Stimulated activated CD8-positive, alpha-beta memory T cell treated with anti-CD3 and anti-CD28 coated beads, Interleukin-4, amount 100 ng/mL, for 24 hours (primary cell): ENCODE measurements at places on chromosomes 6 and 20.

DNA sequence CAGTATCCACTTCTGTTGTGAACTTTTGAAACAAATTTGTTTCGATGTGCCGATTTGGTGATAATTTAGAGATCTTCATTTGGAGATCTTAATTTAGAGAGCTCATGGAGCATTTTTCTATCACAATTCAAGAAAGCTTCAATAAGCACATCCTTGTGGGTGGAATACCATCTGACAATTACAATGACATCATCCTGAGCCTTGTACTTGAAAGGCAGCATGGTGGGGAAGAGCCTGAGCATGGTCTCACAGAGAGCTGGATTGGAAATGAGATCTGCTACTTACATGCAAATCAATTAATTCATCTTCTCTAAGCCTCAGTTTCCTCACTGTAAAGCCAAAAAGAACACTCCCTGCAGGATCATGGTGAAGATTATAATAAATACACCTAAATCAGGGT lies 75.9 kb downstream of the FRK start:
- DNase-seq, result no peak

DNA sequence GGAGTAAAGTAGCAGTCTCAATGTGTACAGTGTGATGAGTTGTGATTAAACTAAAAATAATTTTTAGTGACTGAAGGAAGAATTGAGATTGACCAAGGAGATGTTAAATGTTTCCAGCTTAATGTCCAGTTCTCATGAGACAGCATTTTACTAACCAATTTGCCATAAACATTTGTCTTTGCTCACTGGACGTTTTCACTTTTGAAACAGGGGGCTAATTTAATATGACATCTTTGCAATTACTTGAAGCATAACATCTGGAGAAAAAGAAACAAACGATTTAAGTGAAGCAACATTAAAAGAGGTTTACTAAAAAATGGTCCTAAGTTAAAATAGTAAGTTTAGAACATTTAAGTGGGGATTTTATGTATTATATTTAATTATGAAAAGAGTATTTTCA lies 443.8 kb downstream of the BCKDHB start:
- no peak for DNase-seq

DNA sequence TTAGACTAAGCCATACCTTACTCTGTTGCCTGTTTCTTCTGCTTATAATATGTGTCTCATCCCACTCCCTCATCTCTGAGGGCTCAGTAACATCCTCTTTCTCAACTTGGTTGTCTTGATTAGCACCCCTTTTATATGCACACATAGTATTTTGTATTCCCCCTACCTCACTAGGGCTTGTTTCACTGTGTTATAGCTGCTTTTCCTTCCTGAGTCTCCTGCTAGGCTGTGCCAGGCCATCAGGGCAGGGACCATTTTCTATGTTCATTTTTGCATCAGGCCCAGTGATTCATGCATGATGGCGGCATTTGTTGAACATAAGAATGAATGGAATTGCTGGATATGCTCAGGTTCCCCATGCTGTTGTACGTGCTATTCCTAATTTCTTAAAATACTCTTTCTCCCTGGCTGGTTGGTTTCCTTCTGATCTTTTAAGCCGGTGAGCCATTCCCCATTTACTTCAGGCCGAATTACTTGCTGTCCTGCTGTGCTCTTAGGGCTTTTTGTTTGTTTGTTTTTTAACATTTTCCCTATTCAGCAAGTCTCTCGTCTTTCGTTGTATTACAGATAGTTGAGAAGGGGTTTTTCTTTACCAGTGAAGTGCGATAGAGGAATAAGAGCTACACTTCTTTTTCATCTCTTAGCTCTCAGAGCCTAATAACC lies 183.2 kb downstream of the CARMIL1 start:
- no peak for DNase-seq

DNA sequence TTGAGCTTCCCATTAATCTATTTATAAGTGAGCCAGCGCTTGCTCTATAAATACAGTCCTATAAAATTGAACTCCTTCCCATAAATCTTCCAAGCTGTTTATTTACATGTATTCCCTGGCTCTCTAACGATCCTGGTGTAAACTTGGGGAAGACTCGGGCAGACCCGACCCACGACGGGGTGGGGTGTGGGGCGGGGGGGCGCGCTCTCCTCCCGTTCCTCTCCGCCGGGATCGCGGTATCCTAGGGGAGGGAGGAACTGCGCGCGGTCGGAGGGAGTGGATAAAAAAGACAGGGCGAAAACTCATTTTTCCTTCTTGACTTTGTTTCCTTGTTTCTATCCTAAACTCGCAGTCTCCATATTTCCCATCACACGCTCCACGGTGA lies 31.1 kb downstream of the TFAP2B start:
- no peak for DNase-seq

GRCh38 chr20:17343091-17343490 lies 116.3 kb downstream of the PCSK2 start:
- DNase-seq, result no peak

- DNase-seq, result no peak
Observed at GRCh38 chr20:17662333-17663039, 19.6 kb downstream of the RRBP1 start.

DNA sequence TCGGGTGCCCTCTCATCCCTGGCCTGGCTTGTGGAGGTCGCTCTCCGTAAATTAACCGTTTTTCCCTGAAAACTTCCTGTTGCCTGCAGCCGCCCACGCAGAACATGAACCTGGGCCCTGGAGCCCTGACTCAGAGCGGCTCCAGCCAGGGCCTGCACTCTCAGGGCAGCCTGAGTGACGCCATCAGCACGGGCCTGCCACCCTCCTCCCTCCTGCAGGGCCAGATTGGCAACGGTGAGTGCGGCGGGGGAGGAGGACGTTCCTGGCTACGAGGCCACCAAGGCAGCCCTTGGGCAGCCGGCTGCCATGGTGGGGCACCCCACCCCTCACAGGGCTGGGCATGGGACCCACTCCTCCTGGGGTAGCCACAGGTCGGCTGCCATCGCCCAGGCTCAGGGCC lies 17.8 kb downstream of the SS18L1 start:
- no peak for DNase-seq

DNA sequence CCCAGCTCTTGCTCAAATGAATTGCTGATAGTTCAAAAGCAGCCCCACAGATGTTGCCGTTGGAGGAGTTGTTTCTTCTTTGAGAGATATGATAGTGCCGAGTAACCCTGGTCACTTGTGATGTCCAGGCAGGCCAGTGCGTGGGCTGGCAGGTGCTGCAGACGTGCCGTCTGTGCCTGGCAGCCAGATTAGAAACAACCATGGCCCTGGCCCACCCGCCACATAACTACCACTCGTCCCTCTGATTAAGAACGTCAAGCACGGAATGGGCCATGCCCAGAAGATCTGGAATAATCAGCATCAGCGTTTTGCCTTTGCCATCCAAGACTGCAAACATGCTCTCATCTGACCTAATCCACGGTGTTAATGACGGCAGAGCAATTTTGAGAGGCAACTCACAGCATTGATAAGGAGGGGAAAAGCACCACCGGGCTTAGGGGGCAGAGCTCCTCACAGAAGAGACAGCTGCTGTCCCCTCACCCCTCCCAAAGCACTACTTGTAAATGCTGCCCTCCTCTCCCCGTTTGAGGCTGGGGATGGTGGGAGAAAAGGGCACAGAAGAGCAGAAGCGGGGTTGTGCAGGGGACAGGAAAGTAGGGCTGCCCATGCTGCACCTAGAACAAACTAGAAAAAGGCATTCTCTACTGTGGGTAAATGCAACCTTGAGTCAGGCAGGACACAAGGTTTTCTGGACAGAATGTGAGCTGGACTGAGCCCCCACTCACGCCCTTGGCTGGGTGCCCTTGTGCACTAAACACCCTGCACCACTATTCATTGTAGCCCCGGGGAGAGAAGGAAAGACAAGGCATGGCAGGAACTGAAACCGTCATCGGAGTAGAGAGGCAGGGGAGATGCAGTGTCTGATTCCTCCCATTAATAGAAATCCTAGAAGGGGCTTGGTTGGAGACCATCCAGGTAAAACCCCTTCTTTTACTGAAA lies 5.3 kb upstream of the CPNE5 start:
- no peak for DNase-seq

GRCh38 chr6:81769824-81770223 lies 17.3 kb upstream of the TENT5A start:
- no peak for DNase-seq

- DNase-seq, result no peak
Observed at GRCh38 chr6:18186540-18187250, 31.5 kb downstream of the KDM1B start.

- no peak for DNase-seq
Observed at GRCh38 chr20:9660236-9660868, 146.0 kb downstream of the LAMP5 start.

- DNase-seq, result peak; percentile 32
Observed at GRCh38 chr20:10558635-10559187, 115.1 kb downstream of the JAG1 start.

GRCh38 chr20:36154700-36155628 lies at the start of gene EPB41L1:
EPB41L1 (plus strand) TSS chr20:36154740; CDS start chr20:36173778, 19,038 bp downstream.
- no peak for DNase-seq

DNA sequence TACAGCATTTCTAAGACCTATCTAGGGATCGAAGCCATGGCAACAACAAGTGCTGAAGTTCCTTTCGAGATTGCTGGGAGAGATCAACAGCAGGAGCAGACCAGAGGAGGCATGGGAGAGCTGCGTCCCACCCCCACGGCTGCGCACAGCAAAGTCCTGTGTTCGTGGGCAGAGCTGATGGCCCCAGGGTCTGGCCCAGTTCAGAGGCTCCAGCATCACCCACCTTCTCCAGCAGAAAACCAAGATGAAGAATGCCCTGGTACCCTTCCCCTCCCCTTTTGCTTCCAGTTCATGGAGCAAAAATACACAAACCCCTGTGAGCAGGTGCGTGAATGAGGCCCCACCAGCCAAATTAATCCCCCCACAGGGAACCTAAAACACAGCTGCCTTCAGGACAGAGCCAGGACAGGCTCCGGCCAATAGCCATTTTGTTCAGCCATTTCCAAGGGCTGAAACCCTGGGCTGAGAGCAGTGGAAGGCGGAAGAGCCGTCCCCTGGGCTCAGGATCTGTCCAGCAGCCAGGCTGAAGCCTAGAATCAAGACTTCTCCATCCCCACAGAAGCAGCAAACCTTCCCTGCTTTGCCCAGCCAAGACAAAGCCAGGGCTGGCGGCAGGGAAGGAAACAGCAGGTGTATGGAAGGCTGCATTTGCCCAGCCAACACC lies 102.8 kb downstream of the PREX1 start:
- no peak for DNase-seq

- no peak for DNase-seq
Observed at GRCh38 chr20:47243003-47243402, 113.5 kb downstream of the ZMYND8 start.

DNA sequence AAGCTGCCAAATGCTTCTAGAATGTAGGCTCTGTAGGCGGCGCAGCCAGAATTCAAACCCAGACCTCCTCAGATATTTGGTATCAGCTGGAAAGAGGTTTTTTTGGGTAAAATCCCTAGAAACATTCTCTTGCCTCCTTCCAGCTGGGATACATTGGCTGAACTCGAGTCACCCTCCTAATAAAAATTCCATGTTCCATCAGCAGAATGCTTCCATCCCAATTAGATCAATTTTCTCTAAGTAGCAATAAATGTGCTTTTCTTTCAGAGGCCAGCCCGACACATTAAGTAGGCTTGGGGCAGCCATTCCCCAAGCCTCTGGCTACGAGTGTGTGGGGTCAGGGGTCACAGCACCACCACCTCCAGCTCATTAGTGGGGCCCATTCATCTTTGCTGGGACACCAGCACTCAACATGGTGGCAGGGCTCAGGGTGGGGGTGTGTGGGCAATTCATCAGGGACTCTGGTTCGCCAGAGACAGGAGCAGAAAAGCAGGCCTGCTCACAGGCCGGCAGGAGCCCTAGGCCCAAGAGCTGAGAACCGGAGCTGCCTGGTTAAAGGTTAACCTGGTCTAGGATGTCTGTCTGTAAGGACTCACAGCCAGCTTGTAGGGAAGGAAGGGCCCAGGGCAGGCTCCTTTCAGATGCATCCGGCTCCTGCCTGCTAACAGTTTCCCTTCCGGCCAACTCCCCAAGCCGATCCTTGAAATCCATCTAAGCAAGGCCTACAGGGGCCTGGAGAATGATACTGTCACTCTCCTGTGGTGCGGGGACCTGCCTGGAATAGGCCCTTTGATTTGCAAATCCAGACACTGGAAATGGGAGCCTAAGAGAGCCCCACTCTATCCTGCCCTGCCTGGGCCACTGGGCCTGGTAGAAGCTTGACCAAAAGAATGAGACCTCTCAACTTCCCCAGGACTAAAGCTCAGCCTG lies 159.1 kb upstream of the TOP1 start:
- DNase-seq, result no peak

GRCh38 chr6:14144678-14145113 lies 27.1 kb downstream of the CD83 start:
- DNase-seq, result peak; percentile 61

GRCh38 chr6:164166996-164167395 lies 752.5 kb downstream of the QKI start:
- DNase-seq, result no peak

DNA sequence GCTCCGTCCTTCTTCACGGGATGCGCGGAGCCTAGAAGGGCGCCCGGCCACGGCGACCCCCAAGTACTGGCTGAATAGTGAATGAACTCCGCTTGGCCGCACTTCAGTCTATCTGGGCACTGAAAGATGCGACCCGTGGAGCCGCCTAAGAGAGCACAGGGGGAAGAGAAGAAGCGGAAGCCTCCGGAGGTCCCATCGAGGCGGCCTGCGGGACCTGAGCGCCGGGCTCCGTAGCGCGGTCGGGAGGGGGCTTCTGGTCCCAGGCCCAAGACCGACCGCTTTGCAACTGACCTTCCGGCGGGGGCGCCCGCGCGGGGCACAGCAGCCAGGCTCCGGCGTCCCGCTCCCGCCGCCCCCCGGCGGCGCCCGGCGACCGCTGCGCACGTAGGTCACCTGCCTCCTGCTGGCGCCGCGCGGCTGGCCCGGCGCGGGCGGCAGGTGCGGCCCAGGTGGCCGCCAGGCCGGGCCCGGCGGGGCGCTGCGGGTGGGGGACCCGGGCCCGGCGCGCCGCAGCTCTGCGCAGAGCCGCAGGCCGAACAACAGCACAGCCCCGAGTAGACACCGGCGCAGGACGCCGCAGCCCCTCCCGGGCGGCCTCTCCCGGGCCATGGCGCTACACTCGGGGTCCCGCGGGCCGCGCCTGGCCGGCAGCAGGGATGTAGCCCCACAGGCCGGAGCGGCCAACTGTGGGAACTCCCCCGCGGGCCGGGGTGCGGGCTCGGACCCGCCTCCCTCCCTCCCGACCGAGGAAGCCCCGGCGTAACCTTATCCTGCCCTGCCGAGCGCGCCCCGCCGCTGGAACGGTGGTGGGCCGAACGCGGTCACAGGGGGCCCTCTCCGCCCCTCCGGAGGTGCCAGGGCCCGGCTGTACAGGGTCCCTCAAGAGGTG lies at the start of gene METTL24:
Gene METTL24 (minus strand): TSS at position 686 of the 889 bp plus-strand sequence. CDS start 77 bp downstream, at position 609.
- no peak for DNase-seq

DNA sequence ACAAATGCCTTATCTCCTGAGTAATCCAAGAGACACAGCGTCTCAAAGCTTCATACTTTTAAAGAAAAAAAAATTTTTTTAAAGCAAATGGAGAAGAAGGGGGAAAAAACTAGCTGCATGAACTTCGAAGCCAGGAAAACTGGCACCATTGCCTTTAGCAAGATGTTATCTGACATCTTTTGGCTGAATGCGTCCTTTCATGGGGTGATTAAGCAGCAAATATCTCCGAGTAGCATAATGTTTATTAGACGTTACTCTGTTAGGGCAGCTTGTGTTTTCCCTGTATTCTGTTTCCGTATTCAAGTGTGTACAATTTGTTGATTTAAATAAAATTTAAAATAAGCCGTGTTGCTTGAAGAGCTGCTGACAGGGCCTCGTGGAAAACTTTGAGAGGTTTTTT lies 76.5 kb upstream of the TSHZ2 start:
- DNase-seq, result no peak
